ENCODE measurements at places on chromosomes 5 and 9.

DNA sequence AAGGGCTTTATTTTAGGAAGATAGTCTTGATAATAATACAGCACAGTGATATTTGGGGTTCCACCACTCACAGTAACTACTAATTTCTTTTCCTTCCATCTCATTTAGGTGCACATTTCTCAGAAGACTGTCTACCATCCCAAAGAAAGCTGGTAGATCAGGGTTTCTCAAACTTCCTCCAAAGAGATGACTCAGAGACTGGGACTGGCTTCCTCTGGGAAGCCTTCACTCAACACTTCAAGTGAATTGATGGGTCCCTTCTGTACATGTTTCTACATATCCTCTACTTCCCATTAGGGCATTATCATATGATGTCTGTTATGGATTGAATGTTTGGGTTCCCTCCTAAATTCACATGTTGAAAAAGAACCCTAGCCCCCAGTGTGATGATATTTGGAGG, 138.5 kb downstream of the SPOCK1 start:
- DNase-seq, result peak; percentile 37

- no peak for DNase-seq
Measured at GRCh38 chr9:136521537-136521936, 24.3 kb downstream of the NOTCH1 start.

DNA sequence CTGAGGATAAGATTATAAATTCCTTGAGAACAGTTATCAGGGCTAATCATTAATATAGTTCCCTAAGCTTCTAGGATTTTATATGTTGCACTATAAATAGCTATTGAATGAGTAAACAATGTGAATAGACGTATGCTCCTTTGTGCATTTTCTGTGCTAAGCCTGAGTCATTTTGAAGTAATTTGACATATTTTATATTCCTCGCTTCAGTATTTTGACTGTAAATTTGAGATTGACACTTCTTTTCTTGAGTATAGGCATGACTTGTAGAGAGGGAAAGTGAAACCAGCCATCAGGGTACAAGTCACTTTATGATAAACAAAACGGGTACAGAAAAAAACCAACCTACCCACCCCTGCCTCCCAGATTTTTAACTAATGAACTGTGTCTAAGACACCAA, 367.7 kb upstream of the PRR16 start:
- DNase-seq, result peak; percentile 40

DNA sequence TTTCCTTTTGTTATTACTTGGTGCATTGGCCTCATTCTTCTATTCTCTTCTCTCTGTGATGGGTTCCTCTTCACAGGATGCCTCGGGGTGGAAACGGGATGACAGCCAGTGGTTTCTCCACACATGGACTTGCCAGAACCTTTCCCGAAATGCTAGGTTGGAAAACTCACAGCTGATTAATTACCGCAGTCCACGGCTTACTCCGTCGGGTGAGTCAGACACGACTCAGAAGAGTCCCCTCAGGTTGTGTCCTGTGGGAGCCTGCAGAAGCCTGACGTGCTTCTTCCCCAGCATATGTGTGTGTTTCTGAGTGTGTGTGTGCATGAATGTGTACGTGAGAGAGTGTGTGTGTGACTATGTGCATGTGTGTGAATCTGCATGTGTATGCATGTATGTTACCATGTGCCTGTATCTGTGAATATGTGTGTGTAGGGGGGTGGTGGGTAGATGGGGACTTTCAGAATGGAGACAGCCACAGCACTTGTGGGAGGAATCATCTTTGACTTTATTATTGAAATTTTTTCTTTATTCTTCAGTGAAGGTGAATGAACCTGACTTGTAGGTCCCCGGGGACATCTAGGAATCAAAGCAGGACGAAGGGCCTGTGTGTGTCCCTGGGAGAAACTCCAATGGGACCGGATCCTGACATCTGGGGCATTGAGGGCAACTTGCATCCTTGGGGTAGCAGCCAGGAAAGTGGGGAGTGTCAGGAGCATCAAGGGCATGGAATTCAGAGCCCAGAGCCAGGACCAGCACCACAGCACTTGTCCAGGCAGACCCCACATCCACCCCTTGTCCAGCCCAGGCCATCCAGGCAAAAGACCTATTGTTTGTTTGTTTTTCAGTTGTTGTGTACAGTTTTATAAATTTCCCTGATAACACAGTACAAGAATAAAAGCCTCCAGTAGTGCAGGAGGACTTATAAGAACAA, 21.9 kb upstream of the MED10 start:
- peak; percentile 36 for DNase-seq

- peak; percentile 36 for DNase-seq
Measured at GRCh38 chr5:65418661-65419060, 63.1 kb downstream of the ADAMTS6 start.

- DNase-seq, result no peak
Measured at GRCh38 chr5:167903659-167904058, 387.8 kb upstream of the WWC1 start.

DNA sequence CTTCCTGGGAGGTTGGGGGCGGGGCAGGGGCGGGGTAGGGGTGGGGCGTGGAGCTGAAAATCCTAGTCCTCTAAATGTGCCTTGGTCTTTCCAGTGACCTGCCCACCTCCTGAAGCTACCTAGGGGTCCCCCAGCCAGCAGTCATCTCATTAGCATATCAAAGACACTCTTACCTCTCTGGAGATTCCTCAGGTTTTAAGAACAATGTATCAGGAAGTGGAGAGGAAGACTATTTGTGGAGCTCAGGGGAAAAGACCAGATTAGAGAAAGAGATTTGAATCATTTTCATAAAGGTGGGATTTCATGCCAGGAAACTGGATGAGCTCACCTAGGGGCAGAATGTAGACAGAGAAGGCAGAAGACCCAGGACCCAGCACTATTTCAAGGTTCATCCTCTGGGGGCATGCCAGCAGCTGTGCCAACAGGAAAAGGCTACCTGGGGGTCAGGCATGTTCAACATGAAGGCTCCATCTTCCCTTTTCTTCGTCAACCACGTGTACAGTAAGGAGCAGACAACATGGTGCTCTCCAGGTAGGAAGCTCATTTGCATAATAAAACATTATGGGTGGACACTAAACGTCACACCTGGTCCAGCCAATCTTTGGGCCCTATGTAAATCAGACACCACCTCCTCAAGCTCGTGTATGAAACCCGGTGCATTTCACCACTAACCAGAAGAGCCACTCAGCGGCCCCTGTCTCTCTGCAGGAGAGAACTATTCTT, 6.9 kb downstream of the GMCL2 start:
- no peak for DNase-seq

DNA sequence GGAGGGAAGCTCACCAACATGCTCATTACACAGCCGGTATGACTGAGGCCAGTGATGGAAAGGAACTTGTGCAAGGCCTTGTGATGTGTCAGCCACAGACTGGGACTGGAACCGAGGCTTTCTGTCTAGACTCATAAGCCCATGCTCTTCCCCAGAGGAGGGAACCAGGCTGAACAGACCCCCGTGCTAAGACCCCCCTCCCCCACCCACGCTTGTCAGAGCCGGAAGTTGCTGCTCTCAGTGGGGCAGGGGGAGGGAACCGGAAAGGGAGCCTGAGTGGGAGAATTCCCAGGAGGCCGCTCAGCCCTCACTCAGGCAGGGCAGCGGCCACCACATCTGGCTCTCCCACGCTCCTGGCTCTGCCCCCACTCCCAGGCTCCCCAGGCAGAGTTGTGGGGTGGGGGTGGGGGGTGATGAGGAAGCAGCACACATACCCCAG, 4.1 kb upstream of the PDGFRB start:
- peak; percentile 89 for DNase-seq

GRCh38 chr9:135507104-135508035, 6.9 kb downstream of the MRPS2 start:
- no peak for DNase-seq

DNA sequence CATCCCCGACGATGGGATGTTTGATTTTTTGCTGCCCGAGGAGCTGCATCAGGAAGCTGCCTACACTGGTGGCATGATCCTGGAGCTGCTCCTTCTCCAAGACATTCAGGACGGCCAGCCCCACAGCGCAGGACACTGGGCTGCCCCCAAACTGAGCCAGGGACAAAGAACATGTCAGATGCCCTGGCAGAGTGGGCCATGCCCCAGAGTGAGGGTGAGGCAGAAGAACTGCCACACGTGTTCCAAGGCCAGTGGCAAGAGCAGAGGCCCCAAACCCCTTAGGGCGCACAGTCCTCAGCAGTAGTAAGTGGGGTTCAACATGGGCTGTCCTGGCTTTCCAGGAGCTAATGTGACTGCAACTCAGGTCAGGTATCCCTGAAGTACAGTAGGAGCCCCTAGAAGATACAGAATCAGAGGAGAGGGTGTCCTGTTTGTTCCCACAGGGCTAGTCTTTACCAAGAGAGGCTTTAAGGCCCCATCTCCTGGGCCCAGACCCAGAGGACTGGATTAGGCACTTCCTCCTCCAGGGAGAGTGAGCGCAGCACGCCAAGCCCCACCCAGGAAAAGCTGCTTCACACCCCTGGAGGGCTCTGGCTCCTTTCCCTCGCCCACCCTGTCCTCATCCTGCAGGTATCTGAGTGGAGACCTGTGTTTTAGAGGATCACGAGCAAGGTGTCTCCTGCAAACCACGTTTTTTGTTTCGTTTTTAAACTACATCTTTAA, 11.1 kb downstream of the HNRNPAB start:
- DNase-seq, result no peak

DNA sequence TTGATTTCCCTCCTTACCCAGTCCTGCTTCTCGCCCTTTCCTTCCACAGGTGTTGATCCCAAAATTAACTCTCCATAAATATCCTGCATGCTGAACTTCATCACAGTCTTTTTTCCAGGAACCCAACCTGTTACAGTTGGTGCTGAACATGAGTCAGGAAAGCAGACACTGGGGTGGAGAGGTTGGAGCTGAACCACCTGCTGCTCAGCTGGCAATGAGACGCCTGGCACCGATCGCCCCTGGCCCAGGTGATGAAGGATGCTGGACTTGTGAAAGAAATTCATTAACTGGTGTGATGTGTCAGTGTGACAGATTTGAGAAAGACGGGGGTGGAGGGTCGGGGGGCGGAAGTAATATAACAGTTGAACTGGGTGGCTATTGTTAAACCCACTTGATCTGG, 30.6 kb downstream of the CPLX2 start:
- no peak for DNase-seq

GRCh38 chr5:125261505-125262250, 515.2 kb upstream of the ZNF608 start:
- no peak for DNase-seq

- DNase-seq, result no peak
Measured at GRCh38 chr5:9495121-9495520, 50.8 kb downstream of the SEMA5A start.

DNA sequence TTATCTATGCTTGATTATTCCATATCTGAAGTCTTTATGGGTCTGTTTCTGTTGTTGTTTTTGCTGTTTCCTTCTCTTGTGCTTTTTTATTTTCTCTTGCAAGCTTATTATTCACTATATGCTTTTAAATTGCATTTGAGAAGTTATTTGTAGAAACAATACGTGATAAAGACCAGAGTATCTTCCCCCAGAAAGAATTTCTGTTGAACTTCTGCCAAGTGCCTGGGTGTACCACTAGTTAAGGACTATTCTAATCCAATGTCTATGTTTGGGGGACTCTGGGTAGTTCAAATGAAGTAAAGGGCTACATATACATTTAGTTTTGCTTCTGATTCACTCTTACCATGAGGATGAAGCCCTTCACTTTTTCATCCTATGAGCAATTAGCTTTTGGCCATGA, 54.3 kb downstream of the SLF1 start:
- DNase-seq, result peak; percentile 23

- peak; percentile 90 for DNase-seq
Measured at GRCh38 chr9:70484232-70485130, 70.0 kb upstream of the KLF9 start.

- DNase-seq, result no peak
Measured at GRCh38 chr5:50702615-50703366, 36.4 kb downstream of the PARP8 start.

- DNase-seq, result peak; percentile 54
Measured at GRCh38 chr9:91532325-91532724, 108.7 kb upstream of the NFIL3 start.

- no peak for DNase-seq
Measured at GRCh38 chr9:72612449-72612848, 91.0 kb downstream of the TMC1 start.

GRCh38 chr9:27665136-27665535, 91.9 kb upstream of the C9orf72 start:
- DNase-seq, result no peak

DNA sequence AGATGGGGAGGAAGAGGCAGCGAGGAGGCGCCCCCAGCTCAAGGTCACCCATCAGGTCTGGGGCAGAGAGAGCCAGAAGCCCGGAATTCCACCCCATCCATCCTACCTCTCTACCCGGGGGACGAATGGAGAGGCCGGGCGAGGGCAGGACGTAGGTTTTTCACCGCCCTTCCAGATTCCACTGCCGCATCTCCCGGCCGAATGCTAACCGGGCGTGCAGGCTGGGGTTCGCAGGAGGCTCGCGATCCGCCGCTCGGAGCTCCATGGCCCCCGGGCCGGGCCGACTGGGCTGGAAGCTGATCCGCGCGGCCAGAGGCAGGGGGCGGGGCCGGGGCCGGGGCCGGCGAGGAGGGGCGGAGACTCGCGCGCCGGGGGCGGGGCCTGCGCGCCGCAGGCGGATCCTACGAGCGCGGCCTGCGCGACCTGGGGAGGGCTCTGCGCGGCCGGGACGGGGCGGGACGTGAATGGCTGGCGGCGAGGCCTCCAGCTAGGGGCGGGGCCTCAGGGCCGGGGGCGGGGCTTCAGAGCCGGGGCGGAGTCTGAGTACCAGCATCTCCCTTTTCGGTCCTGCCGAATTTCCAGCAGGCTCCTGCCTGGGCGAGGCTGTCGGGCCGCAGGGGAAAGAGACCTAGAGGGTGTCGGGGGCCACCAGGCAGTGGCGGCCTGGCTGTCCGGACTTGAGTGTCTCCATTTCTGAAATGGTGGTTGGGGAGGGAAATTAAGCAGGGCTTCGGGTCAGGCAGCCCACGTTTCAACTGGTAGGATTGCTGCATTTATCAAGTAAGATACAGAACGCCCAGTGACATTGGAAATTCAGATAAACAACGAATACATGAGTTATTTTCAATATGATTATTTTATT, at the start of gene ST6GALNAC4:
TSS of gene ST6GALNAC4 (minus strand) at position 322 of the 862 bp plus-strand sequence. CDS start 622 bp downstream, outside the sequence.
- peak; percentile 79 for DNase-seq

DNA sequence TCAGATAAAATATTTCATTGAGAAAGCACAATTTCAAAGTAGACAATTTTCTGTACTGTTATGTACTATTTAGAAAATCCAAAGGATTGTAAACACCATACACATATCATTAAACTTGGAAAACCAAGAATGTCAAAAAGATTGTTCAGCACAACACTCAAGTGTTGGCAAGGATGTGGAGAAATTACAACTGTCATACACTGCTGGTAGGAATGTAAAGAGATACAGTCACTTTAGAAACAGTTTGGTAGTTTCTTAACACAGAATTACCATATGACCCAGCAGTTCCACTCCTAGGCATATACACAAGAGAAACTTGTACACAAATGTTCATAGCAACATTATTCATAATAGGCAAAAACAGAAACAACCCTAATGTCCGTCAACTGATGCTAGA, 71.2 kb downstream of the OR2K2 start:
- DNase-seq, result no peak

- peak; percentile 57 for DNase-seq
Measured at GRCh38 chr9:125549891-125550885, 156.8 kb downstream of the MAPKAP1 start.

- no peak for DNase-seq
Measured at GRCh38 chr5:5751987-5752386, 329.5 kb downstream of the ICE1 start.
